ENCODE measurements at places on chromosomes 4 and X.

DNA sequence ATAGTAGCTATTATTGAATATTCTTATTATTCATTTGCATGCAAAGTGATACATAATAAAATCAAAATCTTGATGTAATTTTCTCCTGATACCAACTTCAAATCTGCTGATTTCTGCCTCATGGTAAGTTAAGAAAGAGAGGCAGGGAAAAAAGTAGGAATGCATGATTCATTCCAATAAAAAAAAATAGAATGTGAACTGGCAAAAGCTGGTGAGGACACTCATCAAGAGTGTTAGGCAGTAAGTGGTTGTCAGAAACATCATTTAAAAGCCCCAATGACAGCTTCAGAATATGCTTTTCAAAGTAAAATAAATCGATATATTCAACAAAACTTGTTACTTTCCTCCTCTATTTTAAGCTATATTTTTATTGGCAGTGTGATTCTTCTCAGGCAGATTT is 979.1 kb downstream of the TECRL start:
- no peak for DNase-seq

- no peak for DNase-seq
Observed at GRCh38 chrX:17737710-17737985, 355 bp downstream of the SCML1 start.

- no peak for DNase-seq
Observed at GRCh38 chrX:147693511-147693910, 218.2 kb upstream of the FMR1 start.

- peak; percentile 53 for DNase-seq
Observed at GRCh38 chrX:103464072-103464773, 55.1 kb downstream of the RAB40A start.

GRCh38 chrX:110419512-110419911 is 60.9 kb downstream of the RTL9 start:
- DNase-seq: no peak
